ENCODE measurements at places on chromosomes 7 and 10. TPM values are rescaled to one million over a fixed set of nuclear protein-coding genes. Genes with fewer than 3 reads are reported as not detected.

The LRRC18 gene
- total RNA-seq, result not detected

The RADIL gene
- 0.54 TPM for total RNA-seq

The ZCWPW1 gene
- total RNA-seq, result 1.3 TPM

- DNase-seq, result no peak
These were observed 280.2 kb upstream of the PHYHIPL start for GRCh38 chr10:58896229-58896628.

GRCh38 chr7:108613147-108613948, 43.7 kb downstream of the DNAJB9 start:
- no peak for DNase-seq

DNA sequence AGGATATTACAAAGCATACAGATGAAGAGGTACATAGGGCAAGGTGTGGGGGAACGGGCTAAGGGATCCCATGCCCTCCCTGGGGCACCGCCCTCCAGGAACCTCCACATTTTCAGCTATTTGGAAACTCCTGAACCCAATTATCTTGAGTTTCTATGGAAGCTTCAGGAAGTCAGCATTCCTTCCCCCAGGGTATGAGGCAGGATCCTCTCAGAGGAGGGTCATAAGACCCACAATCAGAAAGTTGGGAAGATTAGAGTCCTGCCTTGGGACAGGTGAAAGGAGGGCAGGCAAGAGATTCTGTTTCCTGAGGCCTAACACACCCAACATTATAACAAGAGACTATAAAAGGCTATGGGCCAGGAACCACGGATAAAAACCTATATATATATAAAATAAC, 98.0 kb downstream of the RALA start:
- DNase-seq, result no peak

The GDF10 gene
- 0.10 TPM for total RNA-seq

The RABGEF1 gene
- total RNA-seq, result 19.1 TPM

GRCh38 chr10:46277840-46278239, 9.0 kb upstream of the ANTXRL start:
- DNase-seq, result no peak

- no peak for DNase-seq
These were observed 320.9 kb upstream of the AUTS2 start for GRCh38 chr7:69277366-69277765.

DNA sequence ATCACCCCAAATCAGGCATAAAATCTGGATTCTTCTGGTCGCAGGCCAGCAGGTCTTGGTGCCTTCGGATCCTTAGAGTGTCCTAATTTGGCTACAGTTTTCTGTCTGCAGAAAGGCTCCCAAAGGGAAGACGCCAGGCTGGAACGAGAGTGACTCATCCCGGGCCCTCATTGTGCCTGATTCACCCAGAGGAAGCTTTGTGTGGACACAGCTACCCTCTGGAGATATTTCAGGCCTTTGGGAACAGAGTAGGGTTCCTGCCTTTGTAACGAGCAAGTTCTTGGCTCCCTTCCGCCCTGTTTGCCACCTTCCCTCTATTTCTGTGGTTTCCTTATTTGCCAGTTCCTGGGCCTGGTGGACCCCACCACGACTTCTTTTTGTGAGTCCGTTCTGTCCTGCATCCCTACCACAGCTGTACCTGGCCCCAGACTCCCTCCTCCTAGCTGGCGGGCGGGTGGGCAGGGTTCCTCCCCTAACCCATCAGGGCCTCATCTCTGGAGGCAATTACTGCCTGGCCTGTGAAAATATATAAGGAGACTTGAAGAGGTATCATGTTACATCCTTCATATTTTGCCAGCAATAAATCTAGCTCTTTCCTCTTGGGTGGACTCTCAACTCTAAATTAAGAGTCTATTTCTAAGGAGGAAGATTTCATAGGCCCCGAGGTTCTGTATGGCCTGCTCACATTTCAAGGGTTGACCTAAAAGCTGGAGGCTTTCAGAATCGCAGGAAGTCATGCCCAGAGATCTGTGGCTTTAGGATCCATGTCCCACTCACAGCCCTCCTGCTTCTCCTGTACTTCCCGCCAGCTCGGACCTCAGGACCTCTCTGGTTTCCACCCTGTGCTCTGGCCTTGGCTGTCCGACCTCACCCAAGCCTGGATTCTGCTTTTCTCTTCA, 219.2 kb upstream of the ZNF32 start:
- no peak for DNase-seq

The ACTL6B gene
- total RNA-seq, result not detected

Data from colonic mucosa (tissue), 4 donors.